ENCODE measurements at places on chromosomes 4 and X.

- DNase-seq, result no peak
Measured at GRCh38 chr4:14855719-14856061, 146.6 kb upstream of the CPEB2 start.

GRCh38 chrX:112613686-112614085 lies 66.1 kb downstream of the LHFPL1 start:
- DNase-seq, result no peak

GRCh38 chr4:81421346-81422218 lies 50.1 kb downstream of the RASGEF1B start:
- no peak for DNase-seq

DNA sequence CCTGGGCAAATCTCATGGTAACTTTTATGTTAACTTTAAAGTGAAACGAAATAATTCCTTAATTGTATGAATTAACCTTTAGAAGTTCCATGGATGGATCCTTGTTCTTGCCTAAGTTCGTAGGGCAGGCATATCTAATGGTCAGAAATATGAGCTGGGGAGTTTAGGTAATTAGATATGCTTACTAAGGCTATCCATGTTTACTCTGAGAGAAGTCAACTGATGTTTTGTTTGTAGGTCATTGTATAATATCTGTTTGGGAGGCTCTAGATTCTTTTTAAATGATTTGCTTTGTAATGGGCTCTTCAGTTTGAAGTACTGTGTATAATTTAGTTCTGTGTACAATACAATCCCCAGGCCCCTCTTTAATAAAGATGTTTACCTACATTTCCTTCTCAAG lies 117.0 kb downstream of the DCK start:
- no peak for DNase-seq

DNA sequence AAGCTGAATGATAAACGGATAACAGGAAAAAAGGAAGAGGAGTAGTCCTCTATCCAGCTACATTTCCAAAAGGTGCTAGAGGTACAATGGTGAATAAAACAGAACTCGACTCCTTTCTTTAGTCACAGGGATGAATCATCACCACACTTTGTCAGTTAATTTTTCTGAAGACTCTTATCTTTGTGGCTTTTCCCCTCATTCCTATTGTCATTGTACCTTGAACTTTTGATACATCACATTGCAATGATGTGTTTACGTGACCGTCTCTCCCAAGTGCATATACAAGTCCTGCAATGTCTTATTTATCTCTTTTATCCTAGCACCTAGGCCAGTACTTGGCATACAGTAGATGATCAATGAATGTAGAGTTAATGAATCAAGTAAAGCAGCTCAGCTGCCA lies 134.7 kb downstream of the LHFPL1 start:
- no peak for DNase-seq

GRCh38 chr4:116705466-116705865 lies 379.9 kb downstream of the TRAM1L1 start:
- DNase-seq, result no peak

DNA sequence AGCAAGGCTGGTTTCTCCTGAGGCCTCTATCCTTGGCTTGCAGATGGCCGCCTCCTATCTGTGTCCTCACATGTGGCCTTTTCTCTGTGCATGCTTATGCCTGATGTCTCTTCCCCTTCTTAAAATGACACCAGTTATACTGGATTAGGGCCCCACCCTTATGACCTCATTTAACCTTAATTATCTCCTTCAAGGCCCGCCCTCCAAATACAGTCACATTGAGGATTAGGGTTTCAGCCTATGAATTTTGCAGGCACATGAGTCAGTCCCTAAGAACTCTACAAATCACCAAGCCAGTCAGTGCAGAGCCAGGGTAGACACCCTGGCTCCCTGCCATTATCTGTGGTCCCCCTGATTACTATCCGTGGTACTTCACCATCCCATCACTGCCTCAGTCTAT lies 51.6 kb downstream of the MAML3 start:
- no peak for DNase-seq

DNA sequence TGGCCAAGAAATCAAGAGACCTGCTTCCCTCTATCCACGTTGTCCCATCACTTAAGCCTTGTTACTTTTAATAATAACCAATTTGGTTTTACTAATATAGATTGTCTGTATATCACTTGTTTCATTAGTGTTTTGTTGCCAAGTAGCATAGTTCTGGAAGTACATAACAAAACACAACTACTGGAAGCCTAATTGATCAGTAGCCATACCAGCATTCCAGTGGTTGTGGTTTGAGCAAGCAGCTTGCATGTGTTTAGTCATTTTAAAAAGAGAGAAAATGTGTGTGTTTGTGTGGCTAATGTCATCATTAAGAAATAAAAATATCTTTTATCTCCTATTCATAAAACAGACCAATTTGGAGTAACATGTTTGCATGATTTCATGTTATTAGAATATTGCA lies 70.8 kb downstream of the PTPN13 start:
- no peak for DNase-seq

DNA sequence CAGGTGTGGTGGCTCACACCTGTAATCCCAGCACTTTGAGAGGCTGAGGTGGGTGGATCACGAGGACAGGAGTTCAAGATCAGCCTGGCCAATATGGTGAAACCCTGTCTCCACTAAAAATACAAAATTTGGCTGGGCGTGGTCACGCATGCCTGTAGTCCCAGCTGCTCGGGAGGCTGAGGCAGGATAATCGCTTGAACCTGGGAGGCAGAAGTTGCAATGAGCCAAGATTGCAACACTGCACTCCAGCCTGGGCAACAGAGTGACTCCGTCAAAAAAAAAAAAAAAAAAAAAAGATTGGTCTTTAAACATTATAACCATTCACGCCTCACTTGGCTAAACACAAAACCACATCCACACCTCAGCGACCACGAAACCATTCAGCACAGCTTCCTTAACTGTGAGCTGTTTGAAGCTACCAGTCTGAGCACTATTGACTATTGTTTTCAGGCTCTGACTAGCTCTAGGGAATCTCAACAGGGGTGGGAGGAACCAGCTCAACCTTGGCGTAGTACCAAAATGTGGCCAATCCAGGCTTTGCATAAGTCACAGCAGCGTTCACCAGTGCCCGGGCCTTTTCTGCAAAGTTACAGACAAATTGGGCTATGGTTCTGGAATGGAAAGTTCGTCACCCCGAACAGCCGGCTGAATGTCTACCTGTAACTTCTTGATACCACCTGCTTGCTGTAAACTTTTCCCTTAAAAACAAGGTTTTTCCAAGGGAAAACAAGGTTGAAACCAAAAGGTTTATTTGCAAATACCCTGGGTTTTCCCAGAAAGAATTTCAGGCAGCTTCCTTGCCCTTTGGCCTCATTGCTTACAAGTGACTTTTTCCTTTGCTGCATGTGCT lies 73.6 kb upstream of the DHX15 start:
- DNase-seq, result peak; percentile 97

DNA sequence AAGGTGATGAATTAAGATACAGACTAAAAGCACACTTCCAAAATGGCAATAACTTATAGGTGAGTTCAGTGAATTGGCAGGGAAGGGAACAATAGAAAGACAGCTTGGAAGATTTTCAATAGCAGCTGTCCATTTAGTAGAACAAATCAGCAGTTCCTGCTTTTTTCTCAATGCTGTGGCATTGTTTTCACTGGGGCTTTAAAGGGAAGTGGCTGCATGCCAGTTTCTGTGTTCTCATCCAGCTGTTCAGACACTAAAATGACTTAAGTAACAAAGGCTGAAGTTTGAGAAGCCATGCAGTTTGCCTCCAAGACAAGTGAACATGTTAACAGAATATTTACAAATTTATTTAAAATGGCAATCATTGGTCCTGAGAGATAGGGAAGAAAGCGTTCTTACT lies 291.9 kb downstream of the FAM47A start:
- DNase-seq, result peak; percentile 68

- DNase-seq, result no peak
Measured at GRCh38 chr4:81130569-81130968, 84.5 kb downstream of the PRKG2 start.

DNA sequence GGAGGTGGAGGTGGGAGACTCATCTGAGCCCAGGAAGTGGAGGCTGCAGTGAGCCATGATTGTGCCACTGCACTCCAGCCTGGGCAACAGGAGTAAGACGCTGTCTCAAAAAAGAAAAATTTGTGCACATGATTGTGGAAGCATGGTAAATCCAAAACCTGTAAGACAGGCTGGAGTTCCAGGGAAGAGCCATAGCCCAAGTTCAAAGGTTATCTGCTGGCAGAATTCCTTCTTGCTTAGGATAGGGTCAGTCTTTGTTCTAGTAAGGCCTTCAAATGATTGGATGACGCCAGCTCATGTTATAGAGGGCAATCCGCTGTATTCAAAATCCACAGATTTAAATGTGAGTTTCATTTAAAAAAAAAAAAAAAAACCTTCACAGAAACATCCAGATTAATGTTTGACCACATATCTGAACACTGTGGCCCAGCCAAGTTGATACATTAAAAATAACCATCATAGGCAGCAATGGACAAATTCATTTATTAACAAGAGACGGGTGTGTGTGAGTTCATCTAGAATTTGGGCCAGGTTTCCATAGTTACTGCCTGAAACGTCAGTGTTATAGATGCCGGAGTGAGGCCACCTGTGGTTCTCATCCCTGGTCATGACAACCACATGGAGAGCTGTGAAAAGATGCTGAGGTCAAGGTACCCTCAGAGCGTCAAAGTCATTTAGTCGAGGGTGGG lies 35.2 kb upstream of the SLC2A9 start:
- no peak for DNase-seq

GRCh38 chr4:41256740-41257256 lies at the start of gene UCHL1:
Gene UCHL1 (plus strand): TSS chr4:41256928. CDS start chr4:41256977, 49 bp downstream.
- DNase-seq, result no peak

DNA sequence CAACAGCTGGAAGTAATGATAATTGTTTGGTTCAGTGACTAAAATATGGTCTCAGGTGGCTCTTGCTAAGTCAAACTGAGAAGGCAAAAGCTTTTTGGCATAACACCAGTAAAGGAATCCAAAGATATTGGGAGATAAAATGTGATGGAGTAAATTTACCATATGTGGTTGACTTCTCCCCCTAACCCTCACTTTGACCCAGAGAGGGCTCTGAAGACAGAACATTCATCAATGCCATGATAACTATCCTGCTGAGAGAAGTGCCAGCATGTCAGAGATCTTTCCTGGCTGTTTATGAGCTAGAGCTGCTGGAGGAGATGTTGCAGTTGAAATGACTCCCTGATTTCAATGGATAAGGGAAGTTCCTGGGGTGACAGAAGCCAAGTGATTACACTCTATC lies 213.4 kb downstream of the SPCS3 start:
- DNase-seq, result peak; percentile 14

GRCh38 chr4:78629991-78630541 lies 78.5 kb downstream of the ANXA3 start:
- no peak for DNase-seq

DNA sequence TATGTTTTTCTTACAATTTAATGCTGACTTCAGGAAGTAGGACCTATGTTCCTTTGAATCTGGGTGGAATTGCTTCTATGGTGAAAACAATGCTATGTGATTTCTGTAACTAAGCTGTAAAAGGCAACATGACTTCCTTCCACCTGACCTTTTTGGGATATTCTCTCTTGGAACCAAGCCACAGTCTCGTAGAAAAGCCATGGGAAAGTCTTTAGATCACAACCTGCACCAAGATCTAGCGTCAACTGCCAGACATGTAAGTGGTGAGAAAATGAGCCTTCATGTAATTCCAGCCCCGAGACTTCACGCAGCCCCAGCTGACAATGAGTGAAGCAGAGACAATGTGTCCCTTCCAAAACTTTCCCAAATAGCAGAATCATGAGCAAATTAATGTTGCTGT lies 297.0 kb upstream of the DCAF8L1 start:
- DNase-seq, result no peak

DNA sequence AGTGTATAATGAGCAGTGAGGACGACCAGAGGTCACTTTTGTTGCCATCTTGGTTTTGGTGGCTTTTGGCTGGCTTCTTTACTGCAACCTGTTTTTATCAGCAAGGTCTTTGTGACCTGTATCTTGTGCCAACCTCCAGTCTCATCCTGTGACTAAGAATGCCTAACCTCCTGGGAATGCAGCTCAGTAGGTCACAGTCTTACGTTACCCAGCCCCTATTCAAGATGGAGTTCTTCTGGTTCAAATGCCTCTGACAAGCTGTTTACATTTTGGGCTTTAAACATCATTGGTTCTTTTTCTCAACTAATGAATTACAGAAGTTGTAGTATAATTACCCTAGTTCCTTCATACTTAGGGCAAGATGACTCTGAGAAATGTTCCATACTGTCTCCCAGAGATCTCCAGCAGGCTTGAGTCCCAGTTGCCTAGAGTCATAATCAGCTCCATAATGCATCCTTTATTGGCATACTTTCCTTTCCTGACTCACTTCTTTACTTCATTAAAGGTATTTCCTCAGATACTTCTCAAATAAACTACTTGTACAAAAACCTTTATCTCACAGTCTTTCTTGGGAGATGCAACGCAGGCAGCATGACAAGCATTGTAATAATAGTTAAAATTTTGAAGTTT lies 136.5 kb downstream of the KDM6A start:
- no peak for DNase-seq

All from pons (tissue), 1 donor.